H4 (cell line): ENCODE measurements at places on chromosomes 5 and 9. TPM values are rescaled to one million over a fixed set of nuclear protein-coding genes. Genes with fewer than 3 reads are reported as not detected.

DNA sequence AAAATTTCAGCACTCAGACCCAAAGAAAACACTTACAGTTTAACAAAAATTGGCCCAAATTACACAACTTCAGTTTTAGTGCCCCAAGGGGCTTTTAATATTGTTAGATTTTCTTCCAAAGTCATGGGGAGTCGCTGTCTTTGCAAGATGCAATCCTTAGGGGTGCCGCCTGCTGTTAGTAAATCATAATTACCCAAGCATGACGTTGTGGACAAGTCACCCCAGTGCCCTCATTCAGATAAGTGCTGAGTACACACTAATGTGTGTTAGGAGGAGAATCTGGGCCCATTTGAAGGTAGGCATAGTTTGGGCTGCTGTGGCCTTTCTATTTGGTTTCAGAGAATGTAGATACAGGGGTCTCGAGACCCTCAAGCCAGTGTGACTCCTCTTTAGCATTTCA lies 138.1 kb downstream of the SV2C start:
- DNase-seq: no peak

Gene SPATA31A3
- total RNA-seq: not detected in 2 replicates

Gene SLC36A2
- total RNA-seq: 0.14 TPM in 1 of 2 replicates, not detected in the other

GRCh38 chr5:2549900-2550299 lies 201.6 kb downstream of the IRX2 start:
- DNase-seq: no peak

DNA sequence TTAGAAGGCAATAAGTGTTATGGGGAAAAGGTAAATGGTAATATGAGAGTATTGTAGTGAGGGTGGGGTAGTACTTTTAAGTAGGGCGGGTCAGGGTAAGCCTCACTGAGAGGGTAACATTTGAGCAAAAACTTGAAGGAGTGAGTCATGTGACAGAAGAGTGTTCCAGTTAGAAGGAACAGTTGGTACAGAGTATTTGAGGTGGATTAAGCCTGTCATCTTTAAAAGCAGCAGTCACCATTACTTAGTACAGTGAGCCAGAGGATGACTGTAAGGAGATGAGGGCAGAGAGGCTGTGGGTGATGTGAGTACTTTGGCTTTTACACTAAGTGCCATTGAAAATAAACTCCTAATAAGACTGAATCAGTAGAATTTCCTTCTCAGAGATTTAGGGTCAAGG lies 54.8 kb downstream of the UBAP1 start:
- DNase-seq: no peak

- no peak for DNase-seq
Measured at GRCh38 chr9:19934301-19934871, 145.5 kb upstream of the SLC24A2 start.

DNA sequence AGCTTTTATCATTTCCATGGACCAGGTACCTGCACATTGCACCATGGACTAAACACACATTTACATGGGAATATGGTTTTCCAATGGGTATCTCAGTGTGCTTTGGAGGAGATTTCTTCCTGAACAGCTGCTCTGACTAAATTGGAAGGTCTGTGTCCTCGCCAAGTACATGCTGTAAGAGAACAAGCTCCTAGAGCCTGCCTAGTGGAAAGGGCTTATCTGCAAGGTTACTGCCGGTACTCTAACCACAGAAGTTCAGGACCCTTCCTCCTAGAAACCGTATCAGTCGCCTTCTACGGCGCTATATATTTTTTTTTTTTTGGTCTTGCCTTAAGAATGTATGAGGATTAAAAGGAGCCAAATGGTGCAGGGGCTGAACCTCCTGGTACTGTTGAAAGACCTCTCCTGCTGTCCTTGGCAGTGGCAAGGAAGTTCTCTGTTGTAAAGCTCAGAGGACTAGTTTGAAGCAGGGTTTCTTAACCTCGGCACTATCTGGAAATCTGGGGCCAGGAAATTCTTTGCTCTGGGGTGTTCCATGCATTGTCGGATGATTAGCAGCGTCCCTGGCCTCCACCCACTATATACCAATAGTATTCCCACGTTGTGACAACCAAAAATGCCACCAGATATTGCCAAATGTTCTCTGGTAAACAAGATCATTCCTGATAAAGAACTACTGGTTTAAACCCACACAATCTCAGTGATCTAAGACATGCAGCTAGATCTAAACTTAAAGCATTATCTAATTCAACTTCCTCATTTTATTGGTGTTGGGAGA lies 107.4 kb downstream of the FBXO38 start:
- DNase-seq: no peak

Gene RNF38
- 13.6 and 14.5 TPM in 2 replicates for total RNA-seq

DNA sequence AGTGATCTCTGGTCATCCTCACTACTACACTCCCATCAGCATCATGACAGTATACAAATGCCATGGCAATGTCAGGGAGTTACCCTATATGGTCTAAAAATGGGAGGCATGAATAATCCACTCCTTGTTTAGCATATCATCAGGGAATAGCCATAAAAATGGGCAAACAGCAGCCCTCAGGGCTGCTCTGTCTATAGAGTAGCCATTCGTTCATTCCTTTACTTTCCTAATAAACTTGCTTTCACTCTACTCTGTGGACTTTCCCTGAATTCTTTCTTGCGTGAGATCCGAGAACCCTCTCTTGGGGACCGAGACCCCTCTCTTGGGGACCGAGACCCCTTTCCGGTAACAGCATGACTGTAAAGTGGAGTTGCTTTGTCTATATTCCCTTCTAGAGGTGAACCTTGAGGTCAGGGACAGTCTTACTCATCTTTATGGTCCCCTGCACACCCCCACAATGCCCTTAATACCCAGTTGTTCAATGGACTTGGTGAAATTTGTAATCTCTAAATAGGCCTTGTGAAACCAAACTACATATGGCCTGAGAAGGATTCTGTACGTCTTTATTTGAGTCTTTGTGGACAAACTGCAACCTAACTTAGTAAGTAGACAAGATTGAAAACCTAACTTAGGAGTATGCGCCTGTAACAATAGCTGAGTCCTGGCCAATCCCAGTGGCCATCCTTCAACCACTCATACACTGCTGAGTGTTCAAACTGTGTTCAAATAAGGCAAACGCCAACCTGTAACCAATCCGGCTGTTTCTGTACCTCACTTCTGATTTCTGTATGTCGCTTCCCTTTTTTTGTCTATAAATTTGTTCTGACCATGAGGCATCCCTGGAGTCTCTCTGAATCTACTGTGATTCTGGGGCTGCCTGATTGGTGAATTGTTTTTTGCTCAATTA lies 32.3 kb upstream of the UBTD2 start:
- no peak for DNase-seq

Gene GPR150
- total RNA-seq: not detected in 2 replicates

Gene CYLC2
- total RNA-seq: not detected in 2 replicates

- DNase-seq: no peak
Measured at GRCh38 chr5:76855961-76856360, 6.1 kb downstream of the S100Z start.
